Thoracic aorta (tissue), 2 donors: ENCODE measurements at places on chromosomes 7 and 10. TPM values are rescaled to one million over a fixed set of nuclear protein-coding genes. Genes with fewer than 3 reads are reported as not detected.

DNA sequence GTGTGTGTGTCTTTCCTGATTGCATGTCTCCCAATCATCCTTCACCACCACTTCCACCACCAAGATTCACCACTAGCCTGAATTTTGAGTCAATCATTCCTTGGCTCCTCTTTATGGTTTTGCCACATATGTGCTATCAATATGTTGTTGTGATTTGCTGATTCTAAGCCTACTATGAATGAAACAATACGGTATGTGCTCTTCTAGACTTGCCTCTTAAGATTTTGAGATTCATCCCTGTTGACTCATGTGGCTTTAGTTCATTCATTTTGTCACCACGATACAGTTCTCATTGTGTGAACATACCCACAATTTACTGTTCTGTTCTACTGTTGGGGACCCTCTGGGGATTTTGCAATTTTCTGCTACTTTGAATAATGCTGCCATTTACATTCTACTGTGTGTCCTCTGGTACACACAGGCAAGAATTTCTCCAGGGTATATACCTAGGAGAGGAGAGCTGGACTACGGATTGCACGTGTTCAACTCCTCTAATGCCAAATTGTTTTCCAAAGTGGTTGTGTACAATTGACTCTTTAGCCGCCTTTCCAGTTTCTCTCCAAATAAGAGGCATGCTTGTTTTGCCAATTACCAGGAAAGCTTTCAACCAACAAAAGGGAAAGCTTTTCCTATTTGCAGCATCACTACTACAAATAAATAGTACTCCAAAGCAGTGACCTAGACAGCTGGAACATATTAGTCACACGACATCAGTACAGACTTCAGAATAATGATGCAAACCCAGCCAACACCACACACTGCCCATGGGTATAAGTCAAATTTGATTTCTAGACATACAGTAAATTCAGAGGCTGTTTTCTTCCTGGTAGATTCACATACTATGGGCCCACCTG, 30.0 kb downstream of the SGMS1 start:
- no peak for DNase-seq

- no peak for DNase-seq
Observed at GRCh38 chr10:112395809-112396530, 22.1 kb downstream of the ACSL5 start.

GRCh38 chr10:125208854-125209565, 48.6 kb upstream of the CTBP2 start:
- DNase-seq = no peak

GRCh38 chr10:126437635-126438406, 49.5 kb upstream of the ADAM12 start:
- DNase-seq = no peak

DNA sequence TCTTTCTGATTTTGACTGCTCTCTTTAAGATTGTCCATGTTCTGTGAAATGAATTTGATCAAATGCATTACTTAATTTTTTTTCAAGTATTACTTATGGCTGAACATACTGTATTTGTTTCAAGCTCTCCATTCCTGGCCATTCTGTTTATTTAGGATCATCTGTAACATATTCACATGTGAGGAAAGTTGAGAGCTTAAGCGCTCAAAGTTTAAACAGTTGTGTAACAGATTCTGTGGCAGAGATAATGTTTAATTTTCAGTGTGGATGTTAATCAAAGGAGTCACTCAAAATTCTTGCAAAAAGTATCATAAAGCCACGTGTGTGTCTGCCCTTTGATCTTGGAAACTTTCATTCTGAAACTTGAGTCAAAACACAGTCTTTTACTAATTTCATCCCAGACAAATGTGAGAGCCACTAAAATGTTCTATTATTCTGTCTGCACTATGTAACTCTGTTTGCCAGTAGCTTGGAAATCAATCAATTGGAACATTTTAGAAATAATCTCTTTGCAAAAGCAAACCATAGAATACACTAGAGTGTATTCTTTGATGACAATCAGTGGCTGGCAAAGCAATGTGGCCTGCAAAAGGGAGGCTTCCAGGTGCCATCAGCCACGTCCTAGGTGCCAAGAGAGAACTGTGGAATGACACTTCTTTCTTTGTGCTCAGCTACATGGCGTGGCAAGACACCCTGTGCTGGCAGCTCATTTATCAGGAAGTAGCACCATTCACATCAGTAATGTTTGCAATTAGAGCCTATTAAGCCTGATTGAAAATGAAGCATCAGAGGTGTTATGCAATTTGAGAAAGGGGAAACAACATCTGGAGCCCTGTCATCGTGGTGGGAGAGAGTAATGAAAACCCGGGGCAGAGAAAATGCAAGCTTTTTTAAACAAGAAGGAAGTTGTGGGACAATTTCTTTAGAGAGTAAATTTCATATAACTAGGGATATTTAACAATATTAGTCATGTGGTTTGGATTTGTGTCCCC, 40.9 kb downstream of the ARL5B start:
- no peak for DNase-seq

GRCh38 chr7:155002411-155003091, 373 bp downstream of the PAXIP1 start:
- no peak for DNase-seq

- DNase-seq = no peak
Observed at GRCh38 chr10:21521751-21522533, 3.5 kb downstream of the SKIDA1 start.

Gene ANKRD1
- total RNA-seq = 2.8 TPM

Gene PON1
- total RNA-seq = not detected

Gene SPDYE16
- total RNA-seq = 1.4 TPM

Gene DLD
- 80.8 TPM for total RNA-seq
